Myocyte (in vitro differentiated cells): ENCODE measurements at places on chromosomes 7 and 10. TPM values are rescaled to one million over a fixed set of nuclear protein-coding genes. Genes with fewer than 3 reads are reported as not detected.
A peak's percentile ranks its signal among the peaks of the same experiment; 100 is the strongest.

Gene OR2A12
- not detected in 2 replicates for total RNA-seq

- DNase-seq = no peak
Measured at GRCh38 chr10:104037261-104037951, 48.3 kb downstream of the COL17A1 start.

DNA sequence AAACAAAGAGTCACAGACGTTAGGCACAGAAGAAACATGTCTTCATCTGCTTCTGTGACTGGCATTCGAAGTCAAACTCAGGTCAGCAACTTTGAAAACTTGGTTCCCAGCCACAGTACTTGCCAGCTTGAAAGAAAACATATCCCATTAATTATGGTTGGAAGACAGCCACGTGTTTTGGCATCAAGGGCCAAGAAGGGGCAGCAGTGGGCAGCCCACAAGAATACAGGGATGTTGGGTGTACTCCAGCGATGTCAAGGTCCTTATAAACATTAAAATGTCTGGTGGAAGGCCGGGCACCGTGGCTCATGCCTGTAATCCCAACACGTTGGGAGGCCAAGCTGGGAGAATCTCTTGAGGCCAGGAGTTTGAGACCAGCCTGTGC is 29.5 kb downstream of the JCAD start:
- DNase-seq = no peak

- peak; percentile 77 for DNase-seq
Measured at GRCh38 chr10:132447446-132448247, 50.6 kb downstream of the PWWP2B start.

DNA sequence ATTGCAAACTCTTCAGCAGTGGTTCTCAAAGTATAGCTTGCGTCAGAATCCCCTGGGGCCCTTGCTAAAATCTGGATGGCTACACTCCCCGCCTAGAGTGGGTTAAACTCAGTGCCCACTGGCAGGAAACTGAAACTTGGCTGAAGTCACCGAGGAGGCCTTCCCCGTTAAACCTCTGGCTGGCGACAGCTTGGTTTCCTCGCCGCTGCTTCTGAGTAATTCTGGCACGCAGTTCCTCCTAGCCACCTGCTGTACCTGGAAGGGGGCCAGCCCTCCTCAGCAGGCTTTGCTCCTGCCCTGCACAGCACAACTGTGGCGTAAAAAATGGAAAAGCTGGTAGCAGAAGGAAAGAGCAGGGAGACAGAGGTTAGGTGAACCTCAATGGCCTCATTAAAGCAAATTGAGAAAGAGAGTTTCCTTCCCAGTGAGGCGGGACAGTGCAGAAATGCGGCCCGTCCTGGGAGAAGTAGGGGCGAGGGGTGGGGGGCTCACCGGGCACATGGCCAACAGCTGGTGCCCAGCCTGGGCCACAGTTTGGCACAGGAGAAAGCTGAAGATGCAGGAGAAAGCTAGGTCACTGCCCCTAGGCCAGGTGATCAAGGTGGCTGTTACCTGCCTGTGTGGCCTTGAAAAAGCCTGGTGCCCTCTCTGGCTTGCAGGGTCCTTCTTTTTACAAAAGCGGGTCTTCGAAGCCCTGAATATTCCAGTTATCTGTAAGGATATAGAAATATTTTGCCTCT is 46.6 kb downstream of the ALOX5 start:
- DNase-seq = peak; percentile 93
